ENCODE measurements at places on chromosomes 6 and 20.

DNA sequence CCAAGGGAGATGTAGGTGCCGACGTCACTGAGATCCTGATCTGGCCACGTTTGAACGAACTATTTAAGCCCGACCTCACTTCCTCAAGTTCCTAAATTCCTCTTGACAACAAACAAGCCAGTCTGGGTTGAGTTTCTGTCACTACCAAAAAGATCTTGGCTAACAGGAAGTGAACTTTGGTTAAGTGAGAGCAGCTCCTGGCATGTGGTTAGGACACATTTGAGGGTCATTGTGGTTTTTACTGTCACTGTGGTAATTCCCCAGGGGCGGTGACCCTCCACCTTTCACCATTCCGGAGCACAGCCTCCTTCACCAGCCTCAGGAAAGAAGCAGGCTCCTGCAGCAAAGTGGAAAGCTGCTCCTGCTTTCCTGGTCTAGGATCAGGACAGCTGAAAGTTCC lies 43.1 kb upstream of the ZNF831 start:
- DNase-seq, result no peak

GRCh38 chr6:37602801-37603200 lies 94.9 kb downstream of the MDGA1 start:
- DNase-seq, result no peak

DNA sequence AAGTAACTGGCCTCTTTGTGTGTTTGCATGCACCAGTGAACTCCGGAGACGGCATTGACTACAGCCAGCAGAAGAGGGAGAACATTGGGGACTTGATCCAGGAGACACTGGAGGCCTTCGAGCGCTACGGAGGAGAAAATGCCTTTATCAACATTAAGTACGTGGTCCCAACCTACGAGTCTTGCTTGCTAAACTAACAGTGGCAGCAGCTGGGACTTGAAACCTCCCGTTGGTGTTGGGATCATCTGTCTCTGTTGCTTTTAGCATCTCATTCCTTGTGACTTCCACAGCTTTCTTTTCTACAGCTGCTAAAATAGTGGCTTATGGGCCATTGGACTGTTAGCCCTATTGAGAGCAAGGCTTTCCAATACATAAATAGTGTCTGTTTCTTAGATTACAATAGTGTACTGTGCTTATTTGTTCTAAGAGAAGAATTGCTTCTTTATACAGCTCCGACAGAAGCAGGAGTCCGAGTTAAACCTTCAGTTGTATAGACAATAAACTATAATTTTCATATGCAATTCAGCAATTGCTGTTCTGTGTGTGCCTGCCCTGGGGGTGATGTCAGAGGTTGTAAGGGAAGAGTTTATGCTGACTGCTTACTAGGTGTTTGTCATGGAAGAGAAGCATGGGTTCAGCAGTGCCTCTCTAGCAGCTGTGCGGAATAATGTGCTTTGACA lies 99.6 kb upstream of the QKI start:
- no peak for DNase-seq

GRCh38 chr6:66940003-66940402 lies 1233.0 kb upstream of the EYS start:
- DNase-seq, result no peak

GRCh38 chr20:4937407-4938319 lies 63.6 kb downstream of the SLC23A2 start:
- no peak for DNase-seq

GRCh38 chr6:399785-400534 lies 8.4 kb downstream of the IRF4 start:
- DNase-seq, result no peak

DNA sequence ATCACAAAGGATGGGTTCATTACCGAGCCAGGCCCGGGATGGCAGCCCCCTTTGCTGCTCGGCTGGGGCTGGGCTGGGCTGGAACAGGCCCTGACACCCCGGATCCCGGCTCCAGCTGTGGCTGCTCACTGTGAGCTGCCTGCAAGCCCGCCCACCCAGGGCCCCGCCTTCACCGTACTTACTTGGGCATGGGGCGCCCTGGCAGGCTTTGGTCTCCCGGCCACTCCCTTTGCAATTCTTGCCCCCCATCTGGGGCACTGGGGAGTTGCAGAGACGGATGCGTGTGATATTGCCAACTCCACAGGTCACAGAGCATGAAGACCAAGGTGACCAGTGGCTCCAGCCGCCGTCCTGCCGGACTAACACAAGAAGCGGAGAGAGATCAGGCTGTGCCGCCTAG lies 16.7 kb downstream of the THBS2 start:
- no peak for DNase-seq

DNA sequence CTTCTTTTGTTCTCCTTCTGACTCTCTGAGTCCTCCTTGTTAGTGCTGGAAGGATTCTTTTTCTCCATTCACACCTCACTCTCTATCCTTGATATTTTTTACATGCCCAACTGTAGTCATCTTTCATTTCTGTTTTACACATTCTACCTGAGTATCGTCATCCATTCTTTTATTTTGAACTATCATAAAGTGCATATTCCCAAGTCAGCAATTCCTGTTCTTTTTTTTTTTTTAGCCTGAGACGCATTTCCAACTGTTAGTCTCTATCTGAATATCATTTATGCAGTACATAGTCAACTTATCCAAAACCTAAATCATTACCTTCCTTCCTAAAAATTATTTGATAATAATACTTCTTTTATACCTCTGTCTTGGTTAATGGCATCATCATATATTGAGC lies 207.5 kb downstream of the NKAIN2 start:
- no peak for DNase-seq

- no peak for DNase-seq
Measured at GRCh38 chr6:166237617-166238016, 70.0 kb upstream of the TBXT start.

DNA sequence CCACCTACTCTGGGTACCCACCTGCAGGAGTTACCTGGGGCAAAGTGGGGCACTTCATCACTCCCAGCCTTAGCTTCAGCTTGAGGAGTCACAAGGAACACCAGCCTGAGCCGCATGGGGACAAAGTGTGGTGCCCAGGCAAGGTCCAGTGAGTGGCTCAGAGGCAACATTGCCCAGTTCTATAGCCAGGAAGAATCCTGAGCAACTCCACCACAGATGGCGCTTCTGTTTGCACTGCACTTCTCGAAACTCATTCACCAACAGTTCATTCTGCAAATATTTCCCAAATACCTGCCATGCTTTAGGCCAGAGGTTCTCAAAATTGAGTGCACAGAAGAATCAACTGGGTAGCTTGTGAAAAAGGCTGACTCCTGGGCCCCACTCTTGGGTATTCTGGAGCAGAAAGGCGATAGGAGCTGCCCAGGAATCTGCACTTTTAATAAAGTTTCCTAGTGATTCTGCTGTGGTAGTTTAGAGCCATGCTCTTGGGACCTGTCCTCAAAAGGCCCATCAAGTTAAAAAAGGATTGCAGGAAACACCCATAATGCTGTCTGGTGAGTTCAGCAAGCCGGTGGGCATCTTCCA lies 83.1 kb downstream of the VEGFA start:
- DNase-seq, result no peak

GRCh38 chr20:51607170-51607569 lies 64.7 kb upstream of the NFATC2 start:
- no peak for DNase-seq

DNA sequence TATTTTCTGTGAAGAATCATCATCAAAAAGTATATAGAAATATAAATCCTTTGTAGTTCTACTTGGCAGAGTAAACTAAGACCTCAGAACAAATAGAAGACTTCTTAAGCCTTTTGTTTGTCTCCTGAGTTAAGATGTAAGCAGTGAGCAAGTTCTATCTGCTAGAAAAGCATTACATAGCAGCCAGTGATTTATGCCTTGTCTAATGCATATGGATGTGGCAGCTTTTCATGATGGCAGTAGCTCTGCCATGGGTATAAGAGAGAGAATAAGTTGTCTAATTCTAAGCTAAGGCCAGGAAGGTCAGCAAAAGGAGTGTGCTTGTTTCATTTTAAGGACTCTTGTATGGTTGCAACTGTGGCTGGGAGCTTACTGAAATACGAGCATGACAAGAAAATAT lies 920.2 kb downstream of the GRIK2 start:
- DNase-seq, result no peak

DNA sequence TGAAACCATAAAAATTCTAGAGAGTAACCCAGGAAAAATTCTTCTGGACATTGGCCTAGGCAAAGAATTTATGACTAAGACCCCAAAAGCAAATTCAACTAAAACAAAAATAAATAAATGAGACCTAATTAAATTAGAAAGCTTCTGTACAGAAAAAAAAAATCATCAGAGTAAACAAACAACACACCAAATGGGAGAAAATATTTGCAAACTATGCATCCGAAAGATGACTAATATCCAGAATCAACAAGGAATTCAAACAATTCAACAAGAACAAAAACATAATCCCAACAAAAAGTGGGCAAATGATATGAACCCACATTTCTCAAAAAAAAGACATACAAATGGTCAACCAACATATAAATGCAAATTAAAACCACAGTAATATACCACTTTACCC lies 242.6 kb upstream of the CDYL start:
- no peak for DNase-seq

- DNase-seq, result no peak
Measured at GRCh38 chr6:63368347-63368746, 48.6 kb upstream of the LGSN start.

DNA sequence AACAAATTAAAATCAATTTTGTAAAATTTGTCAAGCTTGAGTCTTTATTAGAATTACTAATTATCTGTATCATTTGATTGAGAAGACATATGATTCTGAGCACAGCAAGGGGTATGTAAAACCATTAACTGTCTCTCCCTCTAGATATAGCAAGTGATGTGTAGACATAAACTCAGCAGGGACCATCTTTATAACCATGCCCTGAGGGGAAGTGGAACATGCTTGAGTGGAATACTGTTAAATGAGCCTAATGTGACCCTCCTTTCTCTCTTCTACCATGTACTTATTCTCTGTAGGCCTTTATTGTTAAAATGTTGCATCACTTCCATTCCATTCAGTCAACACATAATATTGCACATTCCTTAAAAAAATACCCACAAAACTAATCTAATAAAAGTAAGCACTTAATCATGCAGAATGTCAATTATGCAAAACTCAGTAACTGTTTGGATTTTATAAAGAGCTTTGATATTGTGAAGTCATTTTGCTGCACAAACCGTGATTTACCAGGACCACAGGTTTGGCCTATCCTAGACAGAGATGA lies 896.6 kb upstream of the MANEA start:
- no peak for DNase-seq

GRCh38 chr6:95240514-95240913 lies 336.8 kb upstream of the MANEA start:
- DNase-seq, result no peak

DNA sequence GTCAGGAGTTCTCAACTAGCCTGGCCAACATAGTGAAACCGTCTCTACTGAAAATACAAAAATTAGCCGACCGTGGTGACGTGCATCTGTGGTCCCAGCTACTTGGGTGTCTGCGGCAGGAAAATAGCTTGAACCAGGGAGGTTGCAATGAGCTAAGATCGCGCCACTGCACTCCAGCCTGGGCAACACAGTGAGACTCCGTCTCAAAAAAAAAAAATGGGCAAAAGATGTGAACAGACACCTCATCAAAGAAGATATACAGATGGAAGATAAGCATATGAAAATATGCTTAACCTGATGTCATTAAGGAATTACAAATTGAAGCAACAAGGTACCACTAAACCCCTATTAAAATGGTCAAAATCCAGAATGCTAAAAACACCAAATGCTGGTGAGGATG lies 9.2 kb upstream of the HSPA12B start:
- DNase-seq, result no peak

- no peak for DNase-seq
Measured at GRCh38 chr6:72649032-72649984, 27.4 kb downstream of the KCNQ5 start.

- DNase-seq, result no peak
Measured at GRCh38 chr6:24920136-24920535, 15.6 kb downstream of the RIPOR2 start.

DNA sequence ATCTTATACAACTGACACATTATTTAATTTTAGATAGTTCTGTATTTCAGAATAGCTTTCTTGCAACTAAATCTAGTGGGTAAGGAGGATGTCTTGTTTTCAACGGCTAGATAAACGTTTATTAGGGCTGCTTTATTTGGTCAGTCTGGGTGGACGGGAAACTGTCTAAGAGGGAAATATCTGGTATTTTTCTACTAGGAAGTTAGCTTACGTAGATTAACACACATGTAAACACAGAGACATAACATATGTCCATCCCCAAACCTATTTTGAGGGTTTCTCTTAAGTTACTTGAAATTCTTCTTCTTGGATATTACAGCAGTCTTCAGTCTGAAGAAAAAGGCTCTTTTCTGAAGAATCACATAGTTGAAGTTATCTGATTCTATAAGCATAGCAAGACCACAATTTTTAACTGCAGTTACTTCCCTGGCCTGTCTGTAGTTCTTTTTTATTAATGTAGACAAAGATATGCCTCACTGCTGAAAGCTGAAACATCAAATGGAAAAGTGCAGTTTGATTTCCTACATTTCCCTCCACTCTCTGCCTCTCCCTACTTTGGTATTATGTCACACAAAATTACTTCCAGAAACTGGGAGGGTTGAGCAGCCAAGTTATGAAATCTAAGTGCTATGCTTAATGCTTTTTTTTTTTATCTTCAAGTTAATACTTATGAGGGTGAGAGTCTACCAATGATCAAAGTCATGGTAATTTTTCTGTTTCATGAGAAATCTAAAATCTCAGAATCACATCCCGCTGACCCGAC lies 37.4 kb downstream of the PLAGL1 start:
- no peak for DNase-seq

DNA sequence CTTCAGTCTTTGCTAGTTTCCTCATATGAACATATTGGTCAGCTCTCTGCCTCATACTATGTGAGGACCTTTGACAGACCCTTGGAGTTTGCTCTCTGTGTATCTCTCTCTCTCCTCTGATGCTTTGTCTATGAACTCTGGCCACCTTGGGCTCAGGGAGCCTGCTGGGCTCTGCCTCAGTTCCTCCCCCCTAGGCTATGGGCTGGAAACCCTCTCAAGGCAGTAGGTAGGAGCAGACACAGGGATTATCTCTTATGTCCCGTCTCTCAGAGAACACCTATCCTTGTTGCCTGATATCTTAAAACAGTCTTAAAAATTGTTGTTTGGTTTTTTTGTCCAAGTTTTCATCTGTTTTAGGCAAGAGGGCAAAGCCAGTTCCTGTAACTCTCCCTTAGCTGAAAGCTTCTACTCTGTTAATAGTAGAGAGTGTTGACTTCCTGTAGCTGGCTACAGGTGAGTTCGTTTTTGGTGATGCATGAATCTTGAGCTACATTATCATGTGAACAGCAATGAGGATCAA lies 68.3 kb downstream of the BCAS1 start:
- no peak for DNase-seq

GRCh38 chr6:41355952-41356351 lies 20.5 kb downstream of the NCR2 start:
- DNase-seq, result no peak
